ENCODE measurements at places on chromosomes 6 and 20. TPM values are rescaled to one million over a fixed set of nuclear protein-coding genes. Genes with fewer than 3 reads are reported as not detected.
A peak's percentile ranks its signal among the peaks of the same experiment; 100 is the strongest.

The TCF21 gene
- 7.8 TPM for total RNA-seq

The SYTL3 gene
- 3.7 TPM for total RNA-seq

GRCh38 chr6:35370124-35370741 lies 27.9 kb downstream of the PPARD start:
- peak; percentile 86 for DNase-seq

GRCh38 chr6:42078386-42078785 lies 28.1 kb downstream of the TAF8 start:
- no peak for DNase-seq

DNA sequence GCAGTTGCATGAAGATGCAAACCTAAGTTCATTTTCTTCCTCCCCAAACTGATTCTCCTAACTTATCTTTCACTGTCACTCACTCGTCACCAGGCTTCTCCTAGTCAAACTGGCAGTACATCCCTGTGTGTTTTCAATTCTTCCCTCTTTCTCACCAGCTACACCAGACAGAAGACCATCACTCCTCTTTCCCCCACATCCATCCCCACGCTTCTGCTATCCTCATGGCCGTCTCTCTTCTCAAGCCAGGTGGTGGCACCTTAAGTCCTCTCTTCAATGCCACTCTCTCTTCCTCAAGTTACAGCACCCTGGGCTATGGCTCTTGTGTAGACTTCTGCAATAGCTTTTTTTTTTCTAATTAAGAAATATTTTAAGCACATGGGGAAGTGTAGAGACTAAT lies 14.4 kb upstream of the TREM2 start:
- DNase-seq = no peak

GRCh38 chr20:57161478-57162361 lies 104.7 kb downstream of the BMP7 start:
- DNase-seq = peak; percentile 38

DNA sequence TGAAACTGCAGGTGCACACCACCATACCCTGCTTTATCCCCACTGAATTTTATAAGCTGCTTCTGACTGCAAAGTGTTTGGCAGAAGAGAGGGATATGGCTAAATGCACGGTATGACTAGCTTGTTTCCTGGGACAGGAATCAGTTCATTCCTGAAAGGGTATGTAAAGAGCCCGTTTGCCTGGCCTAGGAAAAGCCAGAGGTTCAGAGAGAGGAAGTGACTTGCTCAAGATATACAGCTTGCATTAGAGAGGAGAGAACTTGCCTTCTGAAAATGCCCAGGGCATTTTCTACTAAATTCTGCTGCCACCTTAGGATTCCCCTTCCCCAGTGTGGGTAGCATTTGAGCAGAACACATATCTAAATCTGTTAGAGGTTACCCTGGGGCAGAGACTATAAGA lies 683 bp upstream of the GCNT2 start:
- no peak for DNase-seq

- peak; percentile 7 for DNase-seq
Observed at GRCh38 chr6:34523441-34524206, 32.5 kb downstream of the SPDEF start.

Data from left cardiac atrium (tissue), 4 donors.